ENCODE measurements at places on chromosomes 7 and 10. TPM values are rescaled to one million over a fixed set of nuclear protein-coding genes. Genes with fewer than 3 reads are reported as not detected.

GRCh38 chr7:16460789-16461493, 4.6 kb downstream of the SOSTDC1 start:
- DNase-seq: no peak

GRCh38 chr10:11154849-11155498, 137.3 kb downstream of the CELF2 start:
- DNase-seq: no peak

Gene OR2A42
- not detected for total RNA-seq

GRCh38 chr10:102752934-102753664, 9.4 kb downstream of the WBP1L start:
- DNase-seq: no peak

Gene CELF2
- 26.6 TPM for total RNA-seq

- no peak for DNase-seq
Measured at GRCh38 chr7:98930921-98931320, 52.6 kb downstream of the TRRAP start.

GRCh38 chr10:21458126-21458871, 67.2 kb downstream of the SKIDA1 start:
- DNase-seq: no peak

All from ascending aorta (tissue), 2 donors.